ENCODE measurements at places on chromosomes 1 and 21.

GRCh38 chr1:15344800-15345704, 64.6 kb upstream of the EFHD2 start:
- DNase-seq: no peak

DNA sequence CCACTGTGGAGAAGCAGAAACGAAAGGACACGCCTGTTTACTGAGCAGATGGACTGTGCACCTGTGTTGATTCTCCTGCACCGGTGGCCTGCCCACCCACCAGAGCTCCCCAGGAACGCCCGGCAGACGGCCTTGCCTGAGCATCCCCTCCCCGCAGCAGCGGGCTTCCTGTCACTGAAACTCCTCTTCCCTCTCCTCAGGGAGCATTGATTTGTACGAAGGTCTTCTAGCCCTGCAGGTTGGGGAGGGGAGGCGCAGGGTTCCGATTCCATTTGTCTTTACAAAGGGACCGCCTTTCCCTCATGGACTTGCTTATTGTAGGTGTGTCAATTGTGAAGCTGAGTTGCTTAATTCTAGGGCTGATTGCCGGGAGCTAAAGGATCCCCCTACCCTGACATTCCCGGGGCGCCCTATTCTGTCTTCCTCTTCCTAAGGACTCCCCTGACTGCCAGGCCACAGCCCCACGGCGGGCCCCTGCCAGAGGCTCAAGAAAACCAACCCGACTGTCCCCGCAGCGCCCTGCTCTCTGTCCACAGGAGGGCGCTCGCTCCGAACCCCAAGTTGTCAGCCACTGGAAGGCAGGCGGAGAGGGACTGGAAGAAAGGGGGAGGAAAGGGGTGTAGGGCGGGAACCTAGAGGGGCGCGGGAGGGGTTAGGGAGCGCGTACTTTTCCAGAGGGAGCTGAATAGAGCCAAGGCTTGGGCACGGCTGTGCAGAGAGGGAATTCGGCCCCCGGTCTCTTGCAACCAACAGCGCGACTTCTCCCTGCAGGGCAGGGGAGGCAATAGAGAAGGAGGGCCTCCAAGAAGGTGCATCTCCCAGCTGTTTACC, 2.8 kb downstream of the S100A6 start:
- no peak for DNase-seq

GRCh38 chr1:17170571-17170970, 34.4 kb upstream of the PADI1 start:
- DNase-seq: no peak

DNA sequence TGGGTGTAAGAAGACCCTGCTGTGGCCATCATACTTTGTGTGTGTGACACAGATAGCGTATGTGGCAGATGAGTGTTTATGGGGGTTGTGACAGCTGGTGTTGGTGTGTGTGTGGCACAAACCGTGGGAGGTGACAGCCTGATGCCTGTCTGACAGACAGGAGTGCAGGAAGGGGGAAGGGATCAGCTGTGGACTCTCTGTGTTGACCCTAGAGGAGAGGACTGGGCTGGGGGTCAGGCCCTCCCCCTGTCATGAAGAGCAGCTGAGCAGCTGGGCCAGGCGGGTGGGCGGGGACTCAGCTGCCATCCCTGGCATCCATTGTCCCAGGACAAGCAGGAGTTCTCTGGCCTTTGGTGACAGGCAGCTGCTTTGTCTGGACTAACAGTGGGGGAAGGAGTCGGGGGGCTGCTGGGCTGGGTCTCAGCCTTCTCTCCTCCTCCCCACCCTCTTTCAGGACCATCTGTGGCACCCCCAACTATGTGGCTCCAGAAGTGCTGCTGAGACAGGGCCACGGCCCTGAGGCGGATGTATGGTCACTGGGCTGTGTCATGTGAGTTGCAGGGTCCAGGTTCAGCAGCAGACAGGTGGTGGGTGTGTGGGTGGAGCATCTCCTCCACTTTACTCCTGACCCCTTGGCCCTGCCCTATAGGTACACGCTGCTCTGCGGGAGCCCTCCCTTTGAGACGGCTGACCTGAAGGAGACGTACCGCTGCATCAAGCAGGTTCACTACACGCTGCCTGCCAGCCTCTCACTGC, 2.3 kb downstream of the PLK3 start:
- no peak for DNase-seq

GRCh38 chr1:97331165-97331564, 589.7 kb downstream of the DPYD start:
- no peak for DNase-seq

- no peak for DNase-seq
These were observed 22.7 kb downstream of the POFUT2 start for GRCh38 chr21:45264912-45265515.

GRCh38 chr1:185365951-185366350, 48.9 kb upstream of the IVNS1ABP start:
- DNase-seq: no peak

DNA sequence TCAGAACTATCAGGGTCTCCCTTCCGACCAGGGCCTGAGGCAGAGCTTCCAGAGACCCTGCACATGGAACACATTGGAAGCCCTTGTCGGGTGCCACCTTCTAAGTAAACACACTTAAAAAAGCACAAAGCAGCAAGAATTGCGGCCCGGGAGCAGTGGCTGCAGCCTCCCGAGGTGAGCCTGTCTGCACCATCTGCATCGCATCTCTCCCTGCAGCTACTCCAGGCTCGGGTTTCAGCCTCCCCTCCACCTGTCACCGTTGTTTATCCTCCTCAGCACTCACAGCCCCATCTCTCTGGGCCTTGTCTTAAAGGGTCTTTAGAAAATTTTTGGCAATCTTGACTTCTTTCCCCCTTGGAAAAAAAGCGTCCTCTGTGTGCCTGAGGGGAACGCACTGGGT, 95.1 kb upstream of the ARHGEF16 start:
- DNase-seq: no peak

DNA sequence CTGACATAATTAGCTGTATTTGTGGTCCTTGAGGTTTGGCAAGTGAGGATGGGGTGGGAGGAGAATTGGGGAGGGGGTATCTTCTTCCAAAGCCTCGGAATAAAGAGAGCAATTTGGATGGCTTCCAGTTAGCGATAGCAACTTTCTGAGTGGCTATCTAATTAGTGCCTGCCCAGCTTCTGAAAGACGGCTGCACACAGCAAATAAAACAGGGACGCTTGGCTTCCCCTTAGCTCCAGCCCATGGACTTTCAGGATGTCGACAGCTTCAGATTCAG, 31.1 kb downstream of the KLHDC7A start:
- no peak for DNase-seq

DNA sequence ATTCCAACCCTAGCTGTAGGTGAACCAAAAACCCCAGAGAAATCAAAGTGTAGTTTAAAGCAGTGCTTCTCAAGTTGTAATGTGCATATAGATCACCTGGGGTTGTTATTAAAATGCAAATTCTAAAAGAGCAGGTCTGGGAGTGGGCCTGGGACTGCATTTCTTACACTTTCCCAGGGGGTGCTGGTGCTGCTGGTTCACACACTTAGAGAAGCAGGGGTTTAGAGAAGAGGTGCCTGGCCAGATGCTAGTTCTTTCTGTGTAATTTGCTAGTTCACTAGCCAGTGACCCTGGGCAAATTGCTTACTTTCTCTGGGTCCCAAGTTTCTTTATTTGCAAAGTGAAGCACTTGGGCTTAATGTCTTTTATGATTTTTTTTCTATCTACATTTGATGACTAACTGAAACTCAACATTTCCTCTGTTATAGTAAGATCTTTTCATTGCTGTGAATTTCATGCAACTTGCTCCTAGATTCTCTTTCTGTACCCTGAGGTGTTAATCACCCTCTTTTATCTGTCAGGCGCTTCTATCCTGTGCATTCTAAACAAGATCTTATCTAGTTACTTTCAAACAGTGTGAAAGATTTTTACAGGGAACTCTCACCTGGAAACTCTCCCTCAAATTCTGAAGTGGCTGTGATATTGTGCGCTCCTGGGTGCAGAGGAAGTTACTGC, 141.9 kb upstream of the UBE2U start:
- no peak for DNase-seq

- no peak for DNase-seq
These were observed 49.3 kb upstream of the NEK2 start for GRCh38 chr1:211724687-211725196.

- DNase-seq: no peak
These were observed 48.1 kb upstream of the ANGPTL1 start for GRCh38 chr1:178918955-178919354.

DNA sequence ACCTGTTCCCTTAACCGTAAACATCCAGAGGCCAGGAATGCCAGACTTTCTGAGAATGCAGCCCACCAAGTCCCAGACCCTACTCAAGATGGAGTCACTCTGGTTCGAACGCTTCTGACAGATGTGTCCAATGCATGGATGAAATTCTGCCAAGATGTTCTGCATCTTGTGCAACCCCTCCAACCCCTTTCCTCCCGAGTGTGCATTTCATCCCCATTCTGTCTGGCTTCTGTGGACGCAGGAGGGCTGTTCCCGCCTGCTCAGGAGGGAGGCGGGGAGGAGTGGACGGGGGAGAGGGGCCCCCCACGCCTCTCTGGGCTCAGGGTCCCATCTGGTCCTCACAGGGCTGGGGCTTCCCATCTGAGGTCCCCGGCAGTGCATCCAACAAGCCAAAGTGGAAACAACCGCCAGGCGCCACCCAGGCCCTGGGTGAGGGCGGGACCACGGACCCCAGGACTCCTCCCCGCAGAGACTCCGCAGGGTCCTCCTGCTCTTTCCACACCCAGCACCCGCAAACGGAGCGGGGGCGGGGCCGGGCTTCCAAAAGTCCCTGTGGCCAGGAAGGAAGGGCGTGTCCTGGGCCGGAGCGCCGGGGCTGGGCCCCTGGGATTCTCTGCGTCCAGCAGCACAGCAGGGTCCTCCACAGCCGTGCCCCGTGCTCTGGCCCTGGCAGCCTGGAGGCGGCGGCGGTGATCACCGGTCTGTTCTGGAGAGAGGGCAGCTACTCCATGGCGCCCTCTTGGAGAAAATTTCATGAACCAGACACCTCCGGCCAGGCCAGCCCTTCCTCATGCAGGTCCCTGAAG, 27.8 kb upstream of the SUMO3 start:
- DNase-seq: peak; percentile 11

- DNase-seq: no peak
These were observed 19.7 kb downstream of the ARHGEF11 start for GRCh38 chr1:157025856-157026255.

- no peak for DNase-seq
These were observed 26.3 kb downstream of the USP24 start for GRCh38 chr1:55188909-55189308.

GRCh38 chr1:236120721-236121153, 21.6 kb upstream of the GPR137B start:
- no peak for DNase-seq

DNA sequence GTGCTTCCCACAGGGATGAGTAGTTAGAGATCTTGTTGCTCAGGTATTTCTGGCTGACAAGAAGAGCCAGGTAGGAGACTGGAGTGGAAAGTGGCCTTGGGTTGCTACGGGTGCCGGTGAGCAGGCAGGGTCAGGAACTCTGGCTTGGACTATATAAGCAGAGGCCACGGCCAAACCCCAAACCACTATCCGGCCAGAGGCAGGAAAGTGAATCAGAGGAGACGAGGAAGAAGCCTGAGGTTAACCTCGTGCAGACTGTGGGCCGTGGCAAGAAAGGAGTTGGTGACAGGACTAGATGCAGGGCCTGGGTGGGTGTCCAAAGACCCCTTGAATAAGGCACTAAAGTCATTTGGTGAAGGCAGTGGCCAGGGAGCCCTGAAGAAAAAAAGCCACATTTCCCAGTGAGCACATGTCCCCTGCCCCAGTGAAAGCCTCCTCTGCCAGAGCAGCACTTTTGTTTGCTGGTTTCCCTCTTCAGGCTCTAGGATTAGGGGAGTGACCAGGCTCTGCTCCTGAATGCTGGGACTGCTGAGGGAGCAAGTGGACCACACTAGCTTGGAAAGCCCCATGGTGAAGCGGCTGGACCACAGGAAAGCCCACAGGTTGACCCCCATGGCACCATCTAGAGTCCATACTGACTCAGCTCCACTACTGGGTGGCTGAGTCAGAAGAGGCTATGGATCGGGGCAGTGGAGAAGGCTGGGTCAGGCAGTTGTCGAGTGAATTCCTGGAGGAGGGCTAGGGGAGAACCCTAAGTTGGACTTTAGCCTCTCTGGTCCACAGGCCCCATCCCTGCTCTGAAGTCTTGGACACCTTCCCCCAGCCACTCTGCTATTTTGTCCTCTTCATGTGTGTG, 23.4 kb downstream of the CSF1 start:
- DNase-seq: no peak

- no peak for DNase-seq
These were observed 115.3 kb upstream of the IFFO2 start for GRCh38 chr1:19071674-19072281.

GRCh38 chr1:185969028-185969427, 234.8 kb downstream of the HMCN1 start:
- DNase-seq: no peak

DNA sequence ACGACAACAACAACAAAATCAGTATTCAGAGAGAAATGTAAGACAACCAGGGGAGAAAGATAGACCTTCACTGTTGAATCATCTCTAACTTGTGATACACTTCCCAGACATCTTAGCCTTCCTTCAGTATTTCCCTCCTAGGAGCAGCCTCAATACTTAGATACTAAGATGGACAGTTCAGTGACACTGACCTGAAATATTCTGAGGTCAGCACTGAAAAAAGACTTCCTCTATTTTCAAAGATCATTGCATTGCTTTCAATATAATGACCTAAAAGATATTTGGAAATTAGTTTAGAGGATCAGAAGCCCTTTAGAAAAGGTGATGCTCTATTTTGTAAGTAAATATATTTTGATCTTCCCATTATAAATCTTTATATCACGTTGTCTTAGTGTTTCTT, 101.0 kb downstream of the MRPL39 start:
- DNase-seq: no peak

DNA sequence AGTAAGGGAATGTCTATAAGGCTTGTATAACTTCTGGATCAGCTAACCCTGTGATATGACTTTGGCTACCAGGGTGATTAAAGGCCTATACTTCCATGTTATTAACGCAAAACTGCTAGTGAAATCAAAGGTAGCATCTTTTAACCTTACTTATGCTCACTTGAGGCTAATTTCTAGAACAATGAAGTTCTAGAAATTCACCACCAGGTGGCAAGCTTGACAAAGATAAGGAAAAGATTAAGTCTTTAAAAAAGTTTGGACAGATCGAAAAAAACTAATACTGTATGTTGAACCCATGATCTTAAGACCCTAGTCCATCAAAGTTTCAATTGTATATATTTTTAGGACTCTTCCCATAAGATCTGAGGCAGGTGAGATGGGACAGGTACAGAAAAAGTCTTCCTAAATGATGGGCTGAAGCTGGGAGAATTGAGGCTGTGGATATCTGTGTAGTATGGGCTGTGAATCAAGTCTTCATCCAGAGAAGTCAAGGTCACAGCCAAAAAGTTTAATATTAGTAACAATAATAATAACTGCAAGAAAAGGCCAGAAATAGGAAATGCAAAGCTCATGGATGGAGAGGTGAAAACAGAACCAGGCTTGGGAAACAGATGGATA, 18.8 kb downstream of the KYAT3 start:
- DNase-seq: no peak

GRCh38 chr1:148374101-148374500, 109.0 kb downstream of the PPIAL4G start:
- no peak for DNase-seq

GRCh38 chr1:67747671-67748546, 62.9 kb downstream of the GADD45A start:
- DNase-seq: no peak

Data from stimulated activated CD8-positive, alpha-beta memory T cell treated with anti-CD3 and anti-CD28 coated beads, Interleukin-15, amount 100 ng/mL, for 1 hour (primary cell).